ENCODE measurements at places on chromosomes 7 and 10.

DNA sequence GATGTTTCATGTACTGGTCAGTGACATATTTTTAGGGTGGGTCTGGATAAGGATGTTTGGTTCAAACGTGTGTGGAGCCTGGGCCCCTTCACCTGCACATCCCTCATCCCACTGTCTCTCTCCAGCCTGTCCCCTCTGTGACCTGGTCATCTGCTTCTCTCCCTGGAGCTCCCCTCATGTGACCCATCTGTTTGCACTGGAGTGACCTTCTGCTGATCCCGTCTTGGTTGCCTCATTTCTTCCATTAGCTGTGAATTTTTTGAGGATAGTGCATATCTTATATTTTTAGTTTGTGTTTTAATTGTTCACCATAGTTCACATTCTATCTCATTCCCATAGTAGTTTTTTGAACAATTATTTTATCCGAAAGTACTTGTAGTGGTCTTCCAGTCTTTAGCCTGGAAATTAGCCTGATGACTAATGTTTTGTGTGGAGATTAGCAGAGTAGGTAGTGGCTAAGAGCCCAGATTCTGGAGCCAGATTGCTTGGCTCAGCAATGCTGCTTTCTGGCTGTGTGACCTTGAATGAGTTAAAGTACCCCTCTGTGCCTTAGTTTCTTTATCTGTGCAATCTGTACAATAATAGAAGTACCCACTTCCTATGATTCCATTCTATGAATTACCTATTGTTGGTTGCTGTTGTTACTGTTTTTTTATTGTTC lies 224.5 kb downstream of the LRMDA start:
- no peak for DNase-seq

GRCh38 chr7:26704786-26705185 lies 159.6 kb downstream of the SKAP2 start:
- DNase-seq, result no peak

- DNase-seq, result no peak
Measured at GRCh38 chr10:73648975-73649829, 6.6 kb downstream of the SYNPO2L start.

DNA sequence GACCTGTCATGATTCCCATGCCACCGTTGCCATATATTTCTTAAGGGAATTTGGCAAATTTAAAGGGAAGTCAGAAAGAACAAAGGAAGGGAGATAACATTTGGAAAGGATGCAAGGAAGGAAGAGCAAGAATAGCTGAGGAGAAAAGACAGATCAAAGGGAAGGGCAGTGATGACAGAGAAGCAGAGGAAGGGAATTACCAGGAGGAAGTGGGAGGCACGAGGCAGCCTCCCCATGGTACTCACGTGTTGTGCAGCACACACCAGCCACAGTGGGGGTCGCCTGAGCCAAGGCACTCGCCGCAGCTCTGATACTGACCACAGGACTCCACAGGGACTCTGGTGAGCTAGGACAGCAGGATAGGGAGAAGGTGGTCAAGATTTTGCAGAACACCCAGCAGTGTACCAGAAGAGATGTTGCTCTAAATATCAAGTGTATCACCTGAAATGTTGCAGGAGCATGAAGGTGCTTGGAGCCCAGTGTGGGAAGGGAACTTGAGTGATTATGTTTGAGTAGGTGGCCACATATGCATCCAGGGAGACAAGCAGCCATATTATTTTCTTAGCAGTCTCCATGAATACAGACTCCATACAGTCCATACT lies 335.3 kb downstream of the PLXNA4 start:
- no peak for DNase-seq

DNA sequence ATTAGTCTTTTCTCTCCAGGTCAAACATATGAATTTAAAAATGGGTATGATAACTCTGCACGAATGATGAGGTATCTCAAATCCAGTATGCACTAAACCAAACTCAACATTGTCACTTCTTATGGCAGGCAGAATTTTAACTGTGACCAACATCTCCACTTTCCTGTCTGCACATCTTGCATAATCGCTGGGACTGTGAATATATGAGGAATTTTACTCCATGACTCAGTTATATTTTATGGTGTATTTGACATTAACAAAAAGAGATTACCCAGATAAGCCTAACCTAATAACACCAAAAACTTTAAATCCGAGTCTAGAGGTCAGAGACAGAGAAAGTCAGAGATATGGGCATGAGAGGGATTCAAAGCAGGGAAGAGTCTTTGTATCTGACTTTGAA lies 454.5 kb upstream of the SEMA3D start:
- DNase-seq, result no peak

DNA sequence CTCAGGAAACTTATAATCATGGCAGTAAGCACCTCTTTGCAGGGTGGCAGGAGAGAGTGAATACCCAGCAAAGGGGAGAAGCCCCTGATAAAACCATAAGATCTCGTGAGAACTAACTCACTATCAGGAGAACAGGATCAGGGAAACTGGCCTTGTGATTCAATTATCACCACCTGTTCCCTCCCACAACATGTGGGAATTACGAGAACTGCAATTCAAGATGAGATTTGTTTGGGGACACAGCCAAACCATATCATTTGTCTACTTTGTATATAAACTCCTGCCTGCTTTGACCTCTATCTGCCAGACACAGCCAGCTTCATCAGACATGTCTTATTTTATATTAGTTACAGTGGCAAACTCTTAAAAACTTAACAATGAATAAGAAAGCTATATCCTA lies 50.4 kb downstream of the ARMC3 start:
- no peak for DNase-seq
